Hair follicle dermal papilla cell (primary cell): ENCODE measurements at places on chromosomes 3 and 15. TPM values are rescaled to one million over a fixed set of nuclear protein-coding genes. Genes with fewer than 3 reads are reported as not detected.

The CLSTN2 gene
- total RNA-seq, result 1.3 and 2.8 TPM in 2 replicates

The SLC24A1 gene
- total RNA-seq, result 9.2 and 10.2 TPM in 2 replicates

The ACAD9 gene
- total RNA-seq, result 44.6 and 49.7 TPM in 2 replicates

The CNTN3 gene
- total RNA-seq, result 4.9 and 5.0 TPM in 2 replicates

The ACY1 gene
- 29.4 and 36.9 TPM in 2 replicates for total RNA-seq

The RNU5B-1 gene
- total RNA-seq, result not detected in 2 replicates

The GPR149 gene
- not detected in 2 replicates for total RNA-seq

The SEMA3G gene
- total RNA-seq, result 0.85 and 0.97 TPM in 2 replicates

The RHOV gene
- 0.16 and 0.24 TPM in 2 replicates for total RNA-seq

The PRSS50 gene
- total RNA-seq, result not detected in 2 replicates

The CD200R1 gene
- total RNA-seq, result 0.16 TPM in 1 of 2 replicates, not detected in the other

The PLCB2 gene
- 0.12 and 0.49 TPM in 2 replicates for total RNA-seq

The CD86 gene
- not detected in 2 replicates for total RNA-seq

The PATL2 gene
- 0.61 and 0.81 TPM in 2 replicates for total RNA-seq

The CCR2 gene
- not detected in 2 replicates for total RNA-seq

The CHRM5 gene
- under 0.01 TPM in 1 of 2 replicates, not detected in the other for total RNA-seq

The MYO5C gene
- 0.24 and 0.49 TPM in 2 replicates for total RNA-seq

The MESP2 gene
- 0.12 and 0.32 TPM in 2 replicates for total RNA-seq

The CCK gene
- total RNA-seq, result 2.4 and 3.8 TPM in 2 replicates

The CIP2A gene
- 8.4 and 8.6 TPM in 2 replicates for total RNA-seq

The MINAR1 gene
- total RNA-seq, result 7.1 and 7.2 TPM in 2 replicates

The HTR3E gene
- not detected in 2 replicates for total RNA-seq

The SH2D7 gene
- not detected in 2 replicates for total RNA-seq

The CCDC33 gene
- not detected in 2 replicates for total RNA-seq

The DNAH12 gene
- total RNA-seq, result under 0.01 and 0.12 TPM in 2 replicates

The NEK10 gene
- total RNA-seq, result 9.6 and 10.9 TPM in 2 replicates

The PLSCR5 gene
- total RNA-seq, result not detected in 2 replicates

The GPX1 gene
- total RNA-seq, result 140 and 159 TPM in 2 replicates
